ENCODE measurements at places on chromosomes 4 and X. TPM values are rescaled to one million over a fixed set of nuclear protein-coding genes. Genes with fewer than 3 reads are reported as not detected.

DNA sequence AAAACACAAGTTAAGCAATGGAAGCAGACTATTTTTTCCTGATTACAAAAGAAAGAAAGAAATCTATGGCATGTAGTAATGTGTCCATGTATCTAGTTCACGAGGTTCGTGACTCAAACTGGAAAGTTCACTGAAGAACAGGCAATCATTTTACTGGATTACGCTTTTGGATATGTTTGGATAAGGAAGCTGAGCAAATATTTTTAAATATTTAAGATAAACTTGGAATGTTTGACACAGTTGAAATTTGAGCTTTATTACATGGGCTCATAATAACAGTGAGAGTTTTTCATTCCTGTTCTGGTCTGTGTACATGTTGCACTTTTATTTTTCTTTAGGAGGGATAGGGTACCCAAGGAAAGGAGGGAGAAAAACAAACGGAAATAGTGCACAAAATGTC is 244.2 kb upstream of the GK2 start:
- no peak for DNase-seq

DNA sequence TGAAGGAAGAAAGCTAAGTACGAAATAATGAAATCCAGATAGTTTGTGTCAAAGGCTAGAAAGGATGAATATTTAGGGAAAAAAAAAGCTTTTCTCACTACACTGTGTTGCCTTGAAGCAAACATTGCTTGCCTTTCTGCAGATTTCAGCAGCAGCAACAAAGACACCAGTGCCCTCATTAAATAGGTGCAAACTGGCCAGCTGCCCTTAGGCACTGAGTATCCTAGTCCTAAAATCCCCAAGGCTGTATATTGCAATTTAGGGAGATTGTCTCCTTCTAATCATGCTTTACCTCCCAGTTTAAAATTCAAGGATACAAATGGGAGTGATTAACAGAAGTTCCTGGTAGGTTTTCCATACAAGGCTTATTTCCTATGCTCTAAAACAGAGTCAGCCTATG is 8.6 kb upstream of the FAT4 start:
- no peak for DNase-seq

RGN gene
- polyA plus RNA-seq: 5.8 TPM

- peak; percentile 94 for DNase-seq
Observed at GRCh38 chr4:17577665-17578481, 875 bp downstream of the LAP3 start.

PLP1 gene
- 0.54 TPM for polyA plus RNA-seq

GPR82 gene
- polyA plus RNA-seq: 0.26 TPM

SMIM10L2A gene
- polyA plus RNA-seq: 0.50 TPM

GRCh38 chr4:87375719-87376291 is 15.2 kb downstream of the HSD17B11 start:
- no peak for DNase-seq

- no peak for DNase-seq
Observed at GRCh38 chr4:93152491-93152890, 676.1 kb upstream of the ATOH1 start.

SEPTIN6 gene
- polyA plus RNA-seq: 58.2 TPM

- DNase-seq: no peak
Observed at GRCh38 chrX:119190831-119191230, 45.3 kb upstream of the PGRMC1 start.

COL4A6 gene
- polyA plus RNA-seq: 0.26 TPM

UGT2A1 gene
- not detected for polyA plus RNA-seq

GAGE2A gene
- polyA plus RNA-seq: not detected

DNA sequence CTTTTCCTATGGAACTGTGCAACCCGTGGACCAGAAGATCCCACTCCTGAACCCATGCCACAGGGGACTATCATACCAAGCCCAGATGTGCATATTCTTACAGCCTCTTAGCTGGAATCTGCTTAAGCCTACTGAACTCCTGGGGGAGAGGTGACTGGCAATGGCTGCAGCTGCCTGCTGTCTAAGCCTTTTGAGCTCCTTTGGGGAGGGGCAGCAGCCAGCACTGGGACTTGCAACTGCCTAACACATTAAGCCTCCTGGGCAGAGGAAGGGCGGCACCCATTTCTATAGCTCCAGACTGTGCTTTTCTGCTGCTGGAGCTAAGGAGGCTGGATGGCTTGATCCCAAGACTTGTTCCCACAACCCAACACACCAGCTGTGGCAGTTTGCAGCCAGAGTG is 117.9 kb upstream of the VEGFC start:
- no peak for DNase-seq

SGMS2 gene
- 0.26 TPM for polyA plus RNA-seq

- DNase-seq: no peak
Observed at GRCh38 chrX:109140463-109140862, 341.4 kb downstream of the GUCY2F start.

GRCh38 chrX:51862920-51863319 is 30.5 kb upstream of the MAGED1 start:
- no peak for DNase-seq

- no peak for DNase-seq
Observed at GRCh38 chr4:183299464-183299863, 20.6 kb downstream of the CLDN22 start.

- DNase-seq: no peak
Observed at GRCh38 chr4:7705593-7705992, 234.1 kb downstream of the AFAP1 start.

DNA sequence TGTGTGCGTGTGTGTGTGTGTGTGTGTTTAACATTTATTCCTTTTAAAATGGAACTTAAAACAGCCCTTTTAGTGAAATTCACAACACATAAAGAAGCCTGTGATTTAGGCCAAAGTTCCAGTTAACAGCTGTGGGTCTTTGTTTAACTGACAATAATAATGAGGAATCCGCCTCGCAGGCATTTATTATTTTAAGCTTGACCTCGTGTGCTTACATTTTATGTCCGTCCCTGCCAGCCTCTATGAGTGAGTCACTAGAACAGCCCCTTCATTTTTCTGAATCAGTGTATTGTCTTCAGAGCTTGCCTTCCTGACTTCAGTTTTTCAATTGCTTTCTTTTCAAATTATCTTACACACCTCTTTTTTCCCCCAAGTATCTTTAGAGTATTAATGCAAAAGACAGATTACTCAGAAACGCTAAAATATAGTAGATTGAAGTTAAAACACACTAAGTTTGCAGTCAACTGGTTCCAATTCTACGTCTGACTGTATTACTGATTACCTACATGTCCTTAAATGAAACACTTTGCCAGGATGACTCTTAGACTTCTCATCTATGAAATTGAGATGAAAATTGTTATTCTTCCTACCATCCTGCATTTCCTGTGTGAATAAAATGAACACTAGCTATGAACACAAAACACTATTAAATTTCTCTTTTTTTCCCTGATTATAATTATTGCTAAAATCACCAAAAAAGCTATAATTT is 319.6 kb upstream of the HS3ST1 start:
- no peak for DNase-seq

GRCh38 chr4:4862071-4862551 is 2.6 kb downstream of the MSX1 start:
- peak; percentile 43 for DNase-seq

- no peak for DNase-seq
Observed at GRCh38 chr4:98653890-98654867, 4.2 kb downstream of the TSPAN5 start.

- DNase-seq: no peak
Observed at GRCh38 chr4:48998440-48998839, 12.4 kb downstream of the CWH43 start.

PHKA1 gene
- polyA plus RNA-seq: 0.88 TPM

GRCh38 chrX:39311646-39312045 is 510.4 kb downstream of the MID1IP1 start:
- no peak for DNase-seq

- no peak for DNase-seq
Observed at GRCh38 chr4:49000806-49001205, 14.7 kb downstream of the CWH43 start.

CACNA1F gene
- 0.67 TPM for polyA plus RNA-seq

PCSK1N gene
- 0.10 TPM for polyA plus RNA-seq

METTL14 gene
- 10.8 TPM for polyA plus RNA-seq

DNA sequence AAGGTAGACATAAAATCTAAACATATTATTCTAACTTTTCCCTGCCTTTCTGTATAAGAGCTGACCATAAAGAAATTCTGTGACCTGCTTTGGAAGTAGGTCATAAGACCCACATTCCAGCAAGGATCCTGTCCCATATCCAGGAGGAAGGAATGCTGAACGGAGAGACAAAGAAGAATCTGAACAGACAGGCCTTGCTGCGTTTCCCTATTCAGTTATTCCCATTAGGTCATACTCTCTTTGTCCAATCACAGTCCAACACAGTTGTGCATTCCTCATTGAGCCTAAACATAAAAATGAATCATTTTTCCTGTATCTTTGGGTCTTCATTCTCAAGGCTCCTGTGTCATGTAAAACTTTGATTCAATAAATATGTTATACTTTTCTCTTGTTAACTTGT is 287.6 kb upstream of the TAPT1 start:
- DNase-seq: no peak

- no peak for DNase-seq
Observed at GRCh38 chr4:186109245-186109644, 4.7 kb downstream of the FAM149A start.

CXCL6 gene
- polyA plus RNA-seq: 36.0 TPM

DNA sequence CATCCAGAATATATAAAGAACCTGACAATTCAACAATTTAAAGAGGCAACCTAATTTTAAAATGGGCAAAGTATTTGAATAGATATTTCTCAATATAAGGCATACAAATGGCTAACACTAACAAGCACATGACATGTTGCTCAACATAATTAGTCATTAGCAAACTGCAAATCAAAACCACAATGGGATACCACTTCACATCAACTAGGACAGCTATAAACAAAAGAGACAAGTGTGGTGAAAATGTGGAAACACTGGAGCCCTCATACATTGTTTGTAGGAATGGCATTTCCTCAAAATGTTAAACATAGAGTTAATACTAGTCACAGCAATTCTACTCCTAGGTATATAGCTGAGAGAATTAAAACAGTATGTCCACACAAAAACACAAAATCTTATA is 96.7 kb downstream of the CORIN start:
- DNase-seq: no peak

GRCh38 chr4:175646802-175647201 is 165.3 kb downstream of the GPM6A start:
- DNase-seq: no peak

- DNase-seq: no peak
Observed at GRCh38 chrX:9336456-9336855, 128.4 kb upstream of the TBL1X start.

DNA sequence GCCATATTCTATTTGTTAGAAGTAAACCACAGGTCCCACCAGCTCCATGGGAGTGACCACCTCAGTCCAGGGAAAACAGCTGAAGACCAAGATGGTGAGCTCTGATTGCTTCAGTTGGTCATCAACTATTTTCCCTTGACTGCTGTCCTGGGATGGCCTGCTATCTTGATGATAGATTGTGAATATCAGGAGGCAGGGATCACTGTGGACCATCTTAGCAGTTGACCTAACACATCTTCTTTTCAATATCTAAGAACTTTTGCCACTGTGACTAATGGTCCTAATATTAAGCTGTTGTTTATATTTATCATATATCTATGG is 16.1 kb downstream of the TLR8 start:
- no peak for DNase-seq

FGF13 gene
- 2.3 TPM for polyA plus RNA-seq

RNF4 gene
- 22.0 TPM for polyA plus RNA-seq

- DNase-seq: peak; percentile 89
Observed at GRCh38 chr4:83174844-83175414, 60.4 kb upstream of the PLAC8 start.

DNA sequence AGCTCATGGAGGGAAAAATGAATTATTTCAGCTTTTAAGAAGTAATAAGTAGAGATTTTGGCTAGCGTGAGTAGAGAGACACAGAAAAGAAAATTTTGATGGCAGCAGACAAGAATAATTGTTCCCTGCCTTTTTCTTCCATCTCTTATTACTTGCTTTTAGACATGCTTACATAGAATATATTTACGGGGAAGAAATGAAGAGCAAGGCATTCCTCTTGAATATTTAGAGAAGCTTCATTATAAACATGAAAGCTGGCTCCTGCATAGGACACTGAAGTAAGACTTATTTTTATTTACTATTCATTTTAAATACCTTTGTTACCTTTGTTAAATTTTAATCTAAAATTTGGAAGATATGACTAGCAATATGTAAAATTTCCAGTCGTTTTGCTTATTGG is 32.2 kb downstream of the DCK start:
- no peak for DNase-seq

- DNase-seq: no peak
Observed at GRCh38 chrX:69551421-69552009, 47.4 kb downstream of the NALF2 start.

DNA sequence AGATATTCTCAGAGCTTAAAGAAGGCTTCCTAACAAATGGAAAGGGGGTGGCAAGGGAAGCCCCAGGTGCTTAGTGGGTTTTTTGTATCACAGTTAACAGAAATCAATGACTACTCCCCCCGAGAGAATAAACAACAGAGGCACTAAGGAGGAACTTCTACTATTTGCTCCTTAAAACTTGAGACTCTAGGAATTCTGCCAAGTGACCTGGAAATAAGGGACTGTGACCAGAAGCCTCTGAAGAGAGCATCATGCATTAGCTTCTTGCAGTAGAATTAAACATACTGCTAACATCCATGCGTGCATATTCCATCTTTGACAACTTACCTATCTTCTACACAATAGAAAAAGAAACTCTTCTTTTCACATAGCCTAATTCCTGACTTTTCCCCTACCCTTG is 86.8 kb downstream of the CAMK2D start:
- DNase-seq: no peak

DNA sequence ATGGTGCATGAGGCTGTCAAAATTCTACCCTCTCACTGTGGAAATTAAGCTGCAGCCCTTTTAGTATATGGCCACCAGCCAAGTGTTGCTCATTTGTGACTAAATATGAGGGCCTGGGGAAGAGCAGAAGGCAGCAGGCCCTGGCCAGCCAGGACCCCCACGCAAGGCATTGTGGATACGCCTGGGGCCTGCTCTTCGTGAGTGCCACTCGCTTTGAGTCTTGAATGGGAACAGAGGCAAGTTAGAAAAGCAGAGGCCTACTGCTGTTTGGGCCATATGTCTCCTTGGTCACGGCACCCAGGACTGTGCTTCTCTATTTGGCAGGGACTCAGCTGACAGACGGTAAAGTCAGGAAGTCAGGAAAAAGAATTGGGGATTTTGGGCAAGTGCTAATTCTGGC is 10.9 kb downstream of the RTL5 start:
- no peak for DNase-seq

POU4F2 gene
- polyA plus RNA-seq: not detected

Data from spleen (tissue), 13 donors.